Activated naive CD4-positive, alpha-beta T cell (primary cell): ENCODE measurements at places on chromosomes 11 and 22.

DNA sequence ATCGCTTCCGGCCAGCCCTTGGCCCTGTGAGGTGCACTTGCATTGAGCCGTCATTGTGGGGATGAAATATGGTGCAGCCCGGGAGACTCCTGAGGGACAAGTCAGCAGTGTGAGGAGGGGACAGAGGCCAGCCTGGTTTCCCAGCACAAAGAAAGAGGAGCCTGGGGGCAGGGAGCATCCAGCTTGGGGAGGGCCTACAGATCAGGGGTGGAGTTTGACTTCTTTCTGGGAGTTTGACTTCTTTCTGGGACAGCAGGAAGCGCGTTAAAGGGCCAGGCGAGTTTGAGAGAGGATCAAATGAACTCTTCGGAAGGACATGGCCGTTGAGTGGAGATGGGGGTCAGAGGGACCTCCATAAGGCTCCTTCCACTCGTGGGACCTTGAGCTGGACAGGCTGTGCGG is 91.9 kb downstream of the LRRC32 start:
- no peak for DNase-seq

DNA sequence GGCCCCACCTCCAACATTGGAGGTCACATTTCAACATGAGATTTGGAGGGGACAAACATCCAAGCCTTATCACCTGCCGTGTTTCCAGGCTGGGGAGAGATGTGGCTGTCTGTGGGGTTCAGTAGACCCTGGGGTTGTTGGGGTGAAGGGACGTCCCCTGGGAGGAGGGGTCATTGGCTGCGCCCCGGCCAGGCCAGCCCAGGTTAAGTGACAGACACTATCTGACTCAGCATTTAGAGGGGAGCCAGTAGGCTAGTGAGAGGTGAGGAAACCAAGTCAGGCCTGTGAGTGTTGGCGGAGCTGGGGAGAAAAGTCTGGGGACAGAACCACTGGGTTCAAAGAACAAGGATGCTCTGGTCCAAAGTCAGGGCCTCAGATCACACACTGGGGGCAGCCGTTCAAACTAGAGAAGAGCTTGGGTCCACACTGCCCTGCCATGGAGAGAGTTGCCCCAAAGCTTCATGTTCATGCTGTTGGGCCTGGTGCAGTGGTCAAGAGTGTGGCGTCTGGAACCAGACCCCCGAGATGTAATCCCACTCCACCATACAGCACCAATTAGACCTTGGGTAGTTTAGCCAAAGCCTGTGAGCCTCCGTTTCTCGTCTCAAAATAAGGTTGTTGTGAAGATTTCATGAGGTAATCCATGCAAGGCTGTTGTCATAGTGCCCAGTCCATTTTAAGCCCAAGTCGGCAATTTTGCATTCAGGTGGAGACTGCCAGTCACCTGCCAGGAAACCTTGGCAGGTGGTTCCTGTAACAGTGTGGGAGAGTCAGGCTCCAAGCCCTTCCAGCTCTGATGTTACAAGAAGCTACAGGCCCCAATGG is 1289.6 kb downstream of the TBC1D22A start:
- DNase-seq = no peak

GRCh38 chr11:78391424-78391823 is 26.2 kb downstream of the GAB2 start:
- DNase-seq = no peak

DNA sequence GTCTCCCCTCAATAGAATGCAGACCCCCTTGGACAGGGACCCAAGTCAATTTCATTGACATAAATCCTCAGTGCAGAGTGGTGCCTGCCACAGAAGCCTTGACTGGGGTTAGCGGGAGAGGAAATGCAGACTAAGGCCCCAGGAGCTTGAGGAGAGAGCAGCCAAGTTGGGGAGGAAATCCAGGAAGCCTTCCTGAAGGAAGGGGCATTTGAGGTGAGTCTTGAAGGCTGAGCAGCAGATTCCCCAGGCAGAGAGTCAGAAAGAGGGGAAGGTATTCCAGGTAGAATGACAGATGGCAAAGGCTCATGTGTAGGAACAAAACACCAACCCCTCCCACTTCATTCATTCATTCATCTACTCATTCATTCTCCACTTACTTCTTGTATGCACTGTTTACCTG is 10.3 kb downstream of the MYEOV start:
- no peak for DNase-seq

DNA sequence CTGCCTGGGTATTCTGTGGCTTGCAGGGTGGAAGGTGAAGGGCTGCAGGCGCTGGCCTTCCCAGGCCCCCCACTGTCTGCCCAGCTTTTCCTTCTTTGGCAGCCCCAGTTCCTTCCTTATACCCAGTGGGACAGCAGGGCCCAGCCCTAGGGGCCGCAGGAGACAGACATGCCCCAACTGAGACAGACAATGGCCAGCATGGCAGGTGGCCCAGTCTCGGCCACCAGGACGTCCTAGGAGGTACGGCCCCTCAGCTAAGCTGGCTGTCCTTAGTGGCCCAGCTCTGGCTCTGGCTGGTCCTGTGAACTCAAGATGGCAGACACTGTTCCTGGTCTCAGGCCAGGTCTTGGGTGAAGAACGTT is 35.9 kb downstream of the RTN4R start:
- no peak for DNase-seq

GRCh38 chr11:78292109-78292803 is 103.5 kb downstream of the USP35 start:
- no peak for DNase-seq

- no peak for DNase-seq
Measured at GRCh38 chr11:96237766-96238266, 105.2 kb downstream of the MAML2 start.

DNA sequence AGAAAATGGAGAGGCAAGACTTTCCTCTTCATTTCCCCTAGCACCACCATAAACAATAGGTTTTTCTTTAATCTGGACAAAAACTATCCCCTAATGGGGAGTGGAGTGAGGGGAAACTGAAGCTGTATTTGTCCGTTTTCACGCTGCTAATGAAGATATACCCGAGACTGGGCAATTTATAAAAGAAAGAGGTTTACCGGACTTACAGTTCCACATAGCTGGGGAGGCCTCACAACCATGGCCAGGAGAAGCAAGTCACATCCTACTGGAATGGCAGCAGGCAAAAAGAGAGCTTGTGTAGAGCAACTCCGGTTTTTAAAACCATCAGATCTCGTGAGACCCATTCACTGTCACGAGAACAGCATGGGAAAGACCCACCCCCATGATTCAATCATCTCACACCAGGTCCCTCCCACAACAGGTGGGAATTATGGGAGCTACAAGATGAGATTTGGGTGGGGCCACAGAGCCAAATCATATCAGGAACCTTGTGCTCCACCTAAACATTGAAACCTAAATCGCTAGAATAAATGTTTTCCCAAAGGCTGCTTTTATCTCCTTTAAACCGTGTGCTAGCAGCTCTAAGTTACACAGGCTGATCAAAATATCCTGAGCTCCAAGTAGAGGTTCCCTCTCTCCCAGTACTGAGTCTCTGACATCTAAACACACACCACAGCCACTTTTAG is 4.3 kb downstream of the UBQLN3 start:
- no peak for DNase-seq

DNA sequence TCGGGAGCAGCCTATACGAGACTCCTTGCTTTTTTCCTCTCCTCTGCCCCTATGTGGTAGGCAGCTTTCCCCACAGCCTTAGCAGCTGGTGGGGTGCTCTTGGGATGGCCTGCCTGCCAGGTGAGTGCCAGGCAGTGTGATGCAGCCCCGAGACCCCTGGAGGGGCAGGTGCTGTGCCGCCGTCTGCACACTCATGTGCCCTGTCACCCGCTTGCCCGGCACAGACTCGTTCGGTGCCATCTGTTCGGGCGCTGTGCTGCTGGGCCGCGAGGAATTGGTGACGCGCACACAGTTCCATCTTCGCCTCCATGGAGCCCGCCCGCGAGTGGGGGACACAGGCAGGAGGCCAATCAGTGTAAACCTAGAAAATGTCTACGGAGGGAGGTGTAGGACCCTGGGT is 15.1 kb downstream of the TRMU start:
- DNase-seq = no peak

DNA sequence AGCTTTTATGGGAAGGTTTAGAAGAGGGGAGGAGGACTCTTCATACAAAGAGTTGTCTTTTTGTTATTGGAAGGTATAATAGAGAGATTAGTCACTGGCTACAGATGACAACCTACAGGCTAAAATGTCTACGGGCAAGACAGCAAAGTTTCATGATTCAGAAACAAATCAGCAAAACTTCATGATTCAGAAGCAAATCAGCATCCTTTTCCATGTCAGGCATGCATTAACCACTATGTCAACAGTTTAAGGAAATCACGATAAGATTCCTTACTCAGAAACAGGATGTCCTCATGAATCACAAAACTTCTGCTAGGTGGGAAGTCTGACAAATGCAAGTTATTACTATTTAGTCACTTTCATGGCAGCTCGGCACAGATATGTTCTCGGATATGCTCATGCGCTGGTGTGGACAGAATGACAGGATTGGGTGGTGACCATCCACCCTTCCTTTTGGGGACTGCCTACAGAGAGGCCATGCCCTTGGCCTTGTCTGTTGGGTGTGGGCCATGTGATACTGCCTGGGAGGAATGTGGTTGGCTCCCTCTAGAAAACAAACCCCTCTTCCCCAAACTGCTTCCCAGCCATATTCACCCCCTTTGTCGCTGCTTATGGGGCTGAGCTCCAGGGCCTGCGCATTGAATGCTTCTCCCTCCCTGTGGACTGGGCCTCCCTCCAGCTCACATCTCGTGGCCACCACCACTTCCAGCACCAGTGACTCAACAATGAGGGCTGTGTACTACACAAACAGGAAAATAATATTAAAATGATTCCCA is 10.1 kb downstream of the C11orf91 start:
- no peak for DNase-seq

- DNase-seq = no peak
Measured at GRCh38 chr11:111870522-111870885, 877 bp downstream of the ALG9 start.

DNA sequence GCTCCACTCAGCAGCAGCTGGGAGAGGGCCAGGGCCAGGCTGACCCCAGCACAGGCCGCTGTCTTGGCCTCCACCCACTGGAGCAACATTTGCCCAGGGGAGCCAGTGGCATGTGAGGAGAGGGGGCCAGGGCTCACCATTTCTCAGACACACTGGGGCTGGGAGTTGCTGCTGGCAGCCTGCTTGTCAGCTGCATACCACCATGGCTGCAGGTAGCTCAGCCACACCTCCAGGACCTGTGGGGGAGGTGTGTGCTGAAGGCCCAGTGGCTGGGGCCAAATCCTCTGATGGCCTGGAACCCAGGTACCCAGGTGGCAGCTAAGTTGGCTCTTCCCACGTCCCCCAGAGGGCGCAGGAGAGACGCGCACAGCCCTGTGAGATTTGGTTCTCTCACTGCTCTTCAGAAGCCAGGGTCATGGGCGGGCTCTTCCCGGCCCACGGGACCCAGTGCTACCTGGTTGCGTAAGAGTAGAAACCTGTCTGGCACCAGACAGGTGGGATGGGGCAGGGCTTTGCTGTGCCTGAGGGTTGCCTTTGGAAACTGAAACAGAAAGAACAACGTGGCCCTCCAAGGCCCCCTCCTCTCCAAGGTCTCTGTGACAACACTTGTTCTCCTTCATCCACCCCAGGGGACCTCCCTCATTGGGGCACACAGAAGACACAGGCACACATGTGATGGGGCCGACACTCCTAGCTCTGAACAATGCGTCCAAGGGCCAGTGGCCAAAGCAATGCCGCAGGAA is 98.8 kb downstream of the MED15 start:
- peak; percentile 41 for DNase-seq

- no peak for DNase-seq
Measured at GRCh38 chr11:15327786-15328231, 213.1 kb downstream of the INSC start.
